LoVo (cell line): ENCODE measurements at places on chromosomes 3 and 15.
A peak's percentile ranks its signal among the peaks of the same experiment; 100 is the strongest.

- DNase-seq: no peak
Measured at GRCh38 chr15:56042982-56043980, 49.9 kb upstream of the NEDD4 start.

GRCh38 chr3:45992821-45993221, 2.8 kb downstream of the FYCO1 start:
- no peak for DNase-seq

GRCh38 chr15:63896336-63897115, 62.8 kb upstream of the HERC1 start:
- no peak for DNase-seq

DNA sequence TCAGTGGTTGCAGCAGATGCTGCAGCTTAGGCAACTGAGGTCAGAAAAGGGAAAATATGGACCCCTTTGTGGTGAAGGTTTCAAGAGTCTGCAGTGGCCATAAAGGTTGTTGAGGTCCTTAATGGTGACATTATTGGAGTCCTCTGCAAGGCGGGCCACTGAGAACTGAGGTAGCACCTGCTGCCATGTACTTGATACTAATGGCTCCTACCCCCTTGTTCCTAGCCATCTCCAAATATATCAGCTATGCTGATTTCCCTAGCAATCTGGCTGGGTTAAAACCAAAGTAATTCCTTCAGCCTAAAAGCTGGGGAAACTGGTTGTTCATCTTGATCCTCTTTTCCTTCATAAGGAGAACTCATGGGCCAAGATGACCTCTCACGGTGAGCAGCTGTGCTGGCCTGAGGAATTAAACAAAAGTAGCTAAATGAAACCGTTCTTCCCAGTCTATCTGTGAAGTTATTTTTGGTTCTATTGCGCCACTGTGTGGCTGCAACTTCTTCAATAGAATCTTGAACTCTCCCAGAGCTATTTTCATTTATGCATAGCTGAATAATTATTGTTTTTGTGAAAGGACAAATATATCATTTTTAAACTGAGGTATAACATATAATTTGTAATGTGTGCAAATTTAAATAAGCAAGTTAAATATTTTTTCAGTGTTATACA, 76.1 kb upstream of the PLSCR4 start:
- DNase-seq: peak; percentile 32

- no peak for DNase-seq
Measured at GRCh38 chr3:133506215-133506901, 67.1 kb upstream of the CDV3 start.

GRCh38 chr3:126518779-126519177, 1.2 kb upstream of the UROC1 start:
- DNase-seq: no peak

- no peak for DNase-seq
Measured at GRCh38 chr3:25335356-25335755, 92.7 kb upstream of the RARB start.

DNA sequence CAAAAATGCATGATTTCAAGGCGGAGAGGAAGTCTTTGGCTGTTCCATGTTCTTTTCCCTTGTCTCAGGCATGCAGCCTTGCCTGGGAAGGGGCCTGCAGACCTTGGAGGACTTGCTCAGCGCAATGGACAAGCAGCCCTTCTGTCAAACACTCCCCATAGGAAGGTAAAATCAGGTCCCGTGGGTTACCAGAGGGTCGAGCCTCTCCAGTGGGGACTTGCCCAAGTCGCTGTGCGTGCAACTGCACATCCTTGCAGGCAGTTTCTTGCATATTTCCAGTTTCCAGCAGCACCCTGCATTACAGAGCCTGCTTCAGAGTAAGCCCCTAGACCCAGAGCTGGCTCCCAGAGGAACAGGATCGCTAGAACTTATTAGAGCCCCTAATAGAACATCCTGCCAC, 75.5 kb upstream of the KLF13 start:
- DNase-seq: no peak

GRCh38 chr15:49315391-49315823, 107.6 kb upstream of the FGF7 start:
- DNase-seq: no peak
